Neuronal stem cell (in vitro differentiated cells): ENCODE measurements at places on chromosomes 12 and 14.

GRCh38 chr12:109387425-109388166 lies 39.9 kb downstream of the MYO1H start:
- DNase-seq, result no peak
- H3K27me3 ChIP-seq, result peaks cover 1% of the 10 kb centered on the region
- no peaks in the 10 kb centered on the region for H3K36me3 ChIP-seq
- no peak overlapping the region for H3K4me3 ChIP-seq

DNA sequence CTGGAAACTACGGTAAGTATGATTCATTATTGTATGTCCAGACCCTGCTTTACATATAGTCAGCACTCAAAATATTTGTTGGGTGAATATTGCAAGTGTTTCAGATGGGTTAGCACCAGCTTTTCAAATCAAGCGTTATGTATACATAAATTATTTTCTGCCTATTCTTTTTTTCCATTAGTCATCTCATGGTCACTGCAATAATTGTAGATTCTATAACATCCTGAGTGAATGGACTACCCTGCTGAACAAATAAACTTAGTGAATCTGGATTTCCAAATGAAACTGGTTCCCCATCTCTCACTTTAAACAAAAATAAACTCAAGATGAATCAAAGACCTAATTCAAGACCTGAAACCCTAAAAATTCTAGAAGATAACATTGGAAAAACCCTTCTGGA lies 152.3 kb downstream of the DIO2 start:
- no peaks in the 10 kb centered on the region for H3K36me3 ChIP-seq
- H3K27me3 ChIP-seq, result no peaks in the 10 kb centered on the region
- H3K4me3 ChIP-seq, result no peak overlapping the region
- no peaks in the 10 kb centered on the region for H3K4me1 ChIP-seq
- DNase-seq, result no peak

DNA sequence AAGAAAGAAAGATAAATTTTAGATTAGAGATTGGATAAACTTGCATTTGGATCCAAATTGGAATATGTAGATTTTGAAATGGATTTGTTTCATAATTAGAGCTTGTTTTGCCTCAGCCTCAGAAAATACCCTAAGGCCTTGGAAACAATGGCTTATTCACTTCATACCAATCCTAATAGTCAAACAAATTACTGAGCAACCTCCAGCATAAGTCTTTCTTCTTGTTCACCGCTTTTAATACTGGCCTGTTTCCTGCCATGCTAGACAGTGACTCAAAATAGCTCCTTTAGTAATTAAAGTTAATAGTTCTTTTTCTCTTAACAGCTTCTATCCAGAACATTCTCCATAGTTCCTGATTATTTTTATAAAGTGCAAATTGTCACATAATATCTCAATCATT lies 110.9 kb upstream of the DNM1L start:
- no peak overlapping the region for H3K27ac ChIP-seq
- H3K4me1 ChIP-seq, result peaks cover 21% of the 10 kb centered on the region
- no peak overlapping the region for H3K4me3 ChIP-seq
- H3K36me3 ChIP-seq, result peaks cover 49% of the 10 kb centered on the region

DNA sequence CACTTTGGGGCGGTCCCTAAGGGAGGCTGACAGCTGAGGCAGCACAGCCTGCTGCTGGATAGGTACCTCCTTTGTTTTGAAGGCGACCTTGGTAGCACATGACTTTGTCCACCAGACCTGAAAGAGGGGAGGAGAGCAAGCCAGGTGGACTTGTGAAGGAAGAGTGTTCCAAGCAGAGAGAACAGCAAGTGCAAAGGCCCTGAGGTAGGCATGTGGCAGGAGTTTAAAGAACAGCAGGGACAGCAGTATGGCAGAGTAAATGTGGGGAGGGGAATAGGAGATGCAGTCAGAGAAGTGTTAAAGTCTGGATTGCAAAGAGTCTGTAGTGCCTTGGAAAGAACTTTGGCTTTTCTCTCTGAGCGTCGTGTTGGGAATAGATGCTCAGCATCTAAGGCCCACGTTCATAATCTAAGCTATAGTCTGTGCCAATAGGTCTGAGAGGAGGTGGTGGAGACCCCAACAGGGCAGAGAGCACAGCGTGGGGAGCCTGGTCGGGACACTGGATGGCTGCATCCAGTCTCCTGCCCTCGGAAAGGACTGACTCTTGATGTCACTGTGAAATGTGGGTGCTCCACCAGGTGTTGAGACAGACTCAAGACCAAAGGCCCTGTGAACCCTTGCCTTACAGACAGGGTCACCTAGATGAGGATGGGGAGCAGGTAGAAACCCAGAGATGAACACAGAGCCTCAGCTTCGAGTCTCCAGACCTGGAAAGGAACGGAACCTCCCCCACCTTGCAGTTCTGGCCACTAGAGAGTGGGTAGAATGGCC lies 242.1 kb upstream of the PWP1 start:
- no peak overlapping the region for H3K27ac ChIP-seq
- H3K27me3 ChIP-seq, result no peaks in the 10 kb centered on the region

GRCh38 chr12:32881107-32881506 lies 15.5 kb downstream of the PKP2 start:
- no peak for DNase-seq
- H3K27me3 ChIP-seq, result no peaks in the 10 kb centered on the region
- H3K4me3 ChIP-seq, result no peak overlapping the region
- H3K36me3 ChIP-seq, result no peaks in the 10 kb centered on the region

- H3K27ac ChIP-seq, result no peak overlapping the region
- DNase-seq, result no peak
These were observed 792.3 kb downstream of the TMEM121 start for GRCh38 chr14:106318700-106319099.

DNA sequence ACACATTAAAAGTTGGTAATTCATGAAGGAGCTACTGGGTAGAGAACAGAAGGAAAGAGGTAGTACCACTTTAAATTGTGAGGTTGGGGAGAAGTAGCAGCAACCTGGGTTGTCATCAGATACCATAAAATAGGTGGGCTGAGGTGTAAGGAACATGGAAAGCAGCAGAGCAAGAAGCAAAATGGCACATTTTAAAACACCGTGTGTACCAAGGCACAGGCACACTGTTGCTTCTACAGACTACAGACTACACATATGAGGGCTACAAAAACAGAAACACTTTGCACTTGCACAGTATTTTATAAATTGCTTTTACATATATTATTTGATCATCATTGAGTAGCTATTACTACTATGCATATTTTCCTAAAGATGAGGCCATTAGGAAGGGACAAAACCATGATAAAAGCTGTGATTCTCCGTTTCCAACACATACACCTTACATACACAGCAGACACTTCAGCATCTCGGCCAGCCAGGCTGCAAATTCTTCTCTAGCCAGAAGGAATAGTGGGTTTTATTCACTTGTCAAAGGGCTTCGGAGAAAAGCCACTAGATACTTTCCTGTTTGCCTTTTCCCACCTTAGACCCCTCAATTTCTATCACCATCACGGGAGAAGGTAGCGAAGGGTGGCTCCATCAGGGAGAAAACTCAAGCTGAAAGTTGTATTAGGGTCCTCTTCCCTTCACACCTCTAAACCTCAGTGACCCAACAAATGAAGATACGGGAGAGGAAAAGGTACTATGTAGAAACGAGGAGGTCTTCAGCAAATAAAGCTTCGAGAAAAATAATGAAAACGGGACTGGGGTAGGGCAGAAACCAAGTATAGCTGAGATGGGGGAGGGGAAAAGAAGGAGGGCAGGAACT lies 1.6 kb downstream of the PYM1 start:
- DNase-seq, result no peak
- H3K4me3 ChIP-seq, result peak overlapping the region; percentile 94
- no peaks in the 10 kb centered on the region for H3K27me3 ChIP-seq
- peaks cover 49% of the 10 kb centered on the region for H3K36me3 ChIP-seq

DNA sequence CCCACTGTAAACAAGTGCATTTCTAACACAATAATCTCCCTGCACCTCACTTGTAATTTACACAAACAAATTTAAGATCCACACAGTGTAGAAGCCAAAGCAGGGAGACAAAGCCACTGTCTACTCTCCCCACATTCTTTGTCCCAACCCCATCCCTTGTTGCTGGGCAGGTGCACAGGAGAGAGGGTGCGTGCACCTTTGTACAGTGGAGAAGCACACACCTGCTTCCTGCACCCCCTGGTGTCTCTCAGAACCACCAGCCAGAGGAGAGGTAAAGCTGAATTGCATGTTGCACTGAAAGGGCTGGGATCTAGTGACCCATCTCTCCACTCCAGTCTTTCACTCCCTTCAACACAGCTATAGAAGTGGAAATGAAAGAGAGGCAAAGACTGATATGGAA lies 51.4 kb upstream of the IFNG-AS1 start:
- no peak for DNase-seq
- no peak overlapping the region for H3K4me3 ChIP-seq
- H3K27ac ChIP-seq, result no peak overlapping the region
- no peaks in the 10 kb centered on the region for H3K36me3 ChIP-seq

DNA sequence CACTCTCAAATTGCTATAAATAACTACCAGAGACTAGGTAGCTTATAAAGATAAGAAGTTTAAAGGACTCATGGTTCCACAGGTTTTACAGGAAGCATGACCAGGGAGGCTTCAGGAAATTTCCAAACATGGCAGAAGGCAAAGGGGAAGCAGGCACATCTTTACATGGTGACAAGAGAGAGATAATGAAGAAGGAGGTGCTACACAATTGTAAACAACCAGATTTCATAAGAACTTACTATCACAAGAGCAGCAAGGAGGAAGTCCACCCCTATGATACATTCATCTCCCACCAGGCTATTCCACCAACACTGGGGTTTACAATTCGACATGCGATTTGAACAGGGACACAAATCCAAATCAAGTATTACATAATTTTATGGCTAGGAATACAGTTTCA lies 257.7 kb downstream of the BTG1 start:
- DNase-seq, result no peak
- no peaks in the 10 kb centered on the region for H3K36me3 ChIP-seq
- peaks cover 1% of the 10 kb centered on the region for H3K4me1 ChIP-seq
- no peaks in the 10 kb centered on the region for H3K27me3 ChIP-seq

DNA sequence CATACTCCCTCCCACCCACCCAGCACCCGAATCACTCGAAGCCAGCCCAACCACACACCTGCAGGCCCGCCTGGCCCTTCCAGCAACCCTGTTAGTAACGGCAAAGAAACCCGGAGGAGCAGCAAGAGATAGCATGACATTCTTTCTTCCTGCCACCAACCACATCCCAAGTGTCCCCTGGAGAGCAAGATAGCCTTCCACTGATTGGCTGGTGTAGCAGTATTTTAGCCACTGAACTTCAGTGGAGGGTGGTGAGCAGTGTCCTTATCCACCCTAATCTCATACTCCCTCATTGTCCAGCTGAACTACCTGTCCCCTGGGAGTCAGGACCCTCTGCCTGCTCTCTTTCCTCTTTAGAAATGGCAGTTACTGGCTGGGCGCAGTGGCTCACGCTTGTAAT lies 769 bp upstream of the SLC39A5 start:
- DNase-seq, result no peak
- no peak overlapping the region for H3K27ac ChIP-seq
- peaks cover 7% of the 10 kb centered on the region for H3K36me3 ChIP-seq
- no peaks in the 10 kb centered on the region for H3K27me3 ChIP-seq
- no peak overlapping the region for H3K4me3 ChIP-seq

DNA sequence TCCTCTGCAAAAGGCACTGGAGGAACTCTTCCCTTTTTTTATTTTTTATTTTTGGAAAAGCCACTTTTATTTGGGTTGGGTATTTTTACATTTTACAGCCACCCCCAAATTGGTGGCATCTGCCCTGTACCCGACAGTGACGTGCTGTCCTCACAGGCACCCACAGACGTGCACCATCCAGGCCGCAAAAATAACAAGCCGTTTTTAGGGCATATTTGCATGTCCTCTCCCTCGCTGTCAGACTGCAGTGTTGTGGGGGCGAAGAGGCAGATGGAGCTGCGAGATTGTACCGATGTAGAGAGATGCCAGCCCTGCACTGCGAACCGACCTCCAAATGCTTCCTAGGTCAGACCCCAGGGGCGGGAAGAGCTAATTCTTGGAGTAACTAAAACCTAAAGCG lies 12.2 kb downstream of the JDP2 start:
- H3K27me3 ChIP-seq, result no peaks in the 10 kb centered on the region
- H3K36me3 ChIP-seq, result no peaks in the 10 kb centered on the region
- H3K27ac ChIP-seq, result no peak overlapping the region
- H3K4me1 ChIP-seq, result peaks cover 4% of the 10 kb centered on the region
- DNase-seq, result no peak

- no peak overlapping the region for H3K27ac ChIP-seq
- H3K36me3 ChIP-seq, result no peaks in the 10 kb centered on the region
- DNase-seq, result no peak
- no peaks in the 10 kb centered on the region for H3K4me1 ChIP-seq
These were observed 218.2 kb upstream of the ARHGAP5 start for GRCh38 chr14:31858868-31859267.

DNA sequence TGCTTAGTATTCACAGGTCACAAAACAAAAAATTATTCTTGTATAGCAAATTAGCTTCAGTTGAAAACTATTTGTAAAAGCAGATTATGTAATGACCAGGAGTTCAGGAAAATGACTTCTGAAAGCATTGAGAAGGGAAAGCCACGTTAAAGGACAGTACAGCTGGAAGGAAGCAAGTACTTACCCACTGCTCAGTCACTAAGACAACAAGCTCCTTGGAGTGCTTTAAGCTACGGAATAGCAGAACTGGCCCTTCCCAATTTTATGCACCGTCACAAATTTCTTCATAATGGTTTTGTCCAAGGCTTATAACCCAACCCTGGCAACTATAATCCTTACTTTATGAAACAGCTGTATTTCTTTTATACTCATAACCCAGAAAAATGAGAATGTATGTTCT lies 13.0 kb upstream of the SNAPC1 start:
- no peak overlapping the region for H3K27ac ChIP-seq
- no peaks in the 10 kb centered on the region for H3K27me3 ChIP-seq
- no peak overlapping the region for H3K4me3 ChIP-seq
- H3K36me3 ChIP-seq, result peaks cover 78% of the 10 kb centered on the region
- H3K4me1 ChIP-seq, result no peaks in the 10 kb centered on the region
- DNase-seq, result no peak
